ENCODE measurements at places on chromosomes 13 and 19.

DNA sequence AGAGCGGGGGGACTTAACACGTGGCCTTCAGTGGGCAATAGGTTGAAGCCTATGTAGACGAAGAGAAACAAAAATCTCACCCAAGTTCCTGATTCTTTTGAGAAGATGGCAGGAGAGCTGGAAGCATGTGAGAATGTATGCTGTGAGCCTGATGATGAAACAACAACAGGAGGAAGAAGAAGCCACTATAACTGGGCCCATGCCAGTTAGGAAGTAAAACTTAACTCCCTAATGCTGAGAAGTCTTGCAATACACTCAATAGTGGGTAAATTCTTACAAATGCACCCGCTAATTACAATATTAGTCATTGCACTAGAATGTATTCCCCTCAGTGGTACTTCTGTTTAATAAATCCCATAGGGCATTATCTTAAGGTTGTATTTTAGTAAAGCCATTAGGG is 9.1 kb downstream of the PCDH17 start:
- DNase-seq = no peak

- no peak for DNase-seq
Measured at GRCh38 chr13:87678372-87678752, 7.2 kb downstream of the SLITRK5 start.

- no peak for DNase-seq
Measured at GRCh38 chr13:113595131-113595530, 10.6 kb downstream of the TFDP1 start.

DNA sequence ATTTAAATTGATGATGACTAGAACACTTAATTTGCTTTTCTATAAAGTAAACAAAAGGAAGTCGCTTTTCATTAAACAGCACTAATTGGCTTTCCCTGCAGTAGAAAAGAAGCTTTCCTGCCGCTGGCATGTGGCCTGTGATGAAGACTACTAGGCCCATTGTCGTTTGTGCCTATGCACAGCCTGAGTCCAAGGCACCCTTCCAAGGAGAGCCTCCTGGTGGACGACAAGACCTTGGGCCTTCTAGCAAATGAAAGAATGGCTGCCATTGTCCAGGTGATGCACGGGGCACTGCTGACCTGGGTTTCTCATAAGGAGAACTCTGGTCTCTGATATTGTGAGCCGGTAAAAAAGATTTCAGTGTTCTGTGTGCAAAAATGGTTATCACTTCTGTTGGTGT is 233.0 kb downstream of the COL4A1 start:
- DNase-seq = no peak

DNA sequence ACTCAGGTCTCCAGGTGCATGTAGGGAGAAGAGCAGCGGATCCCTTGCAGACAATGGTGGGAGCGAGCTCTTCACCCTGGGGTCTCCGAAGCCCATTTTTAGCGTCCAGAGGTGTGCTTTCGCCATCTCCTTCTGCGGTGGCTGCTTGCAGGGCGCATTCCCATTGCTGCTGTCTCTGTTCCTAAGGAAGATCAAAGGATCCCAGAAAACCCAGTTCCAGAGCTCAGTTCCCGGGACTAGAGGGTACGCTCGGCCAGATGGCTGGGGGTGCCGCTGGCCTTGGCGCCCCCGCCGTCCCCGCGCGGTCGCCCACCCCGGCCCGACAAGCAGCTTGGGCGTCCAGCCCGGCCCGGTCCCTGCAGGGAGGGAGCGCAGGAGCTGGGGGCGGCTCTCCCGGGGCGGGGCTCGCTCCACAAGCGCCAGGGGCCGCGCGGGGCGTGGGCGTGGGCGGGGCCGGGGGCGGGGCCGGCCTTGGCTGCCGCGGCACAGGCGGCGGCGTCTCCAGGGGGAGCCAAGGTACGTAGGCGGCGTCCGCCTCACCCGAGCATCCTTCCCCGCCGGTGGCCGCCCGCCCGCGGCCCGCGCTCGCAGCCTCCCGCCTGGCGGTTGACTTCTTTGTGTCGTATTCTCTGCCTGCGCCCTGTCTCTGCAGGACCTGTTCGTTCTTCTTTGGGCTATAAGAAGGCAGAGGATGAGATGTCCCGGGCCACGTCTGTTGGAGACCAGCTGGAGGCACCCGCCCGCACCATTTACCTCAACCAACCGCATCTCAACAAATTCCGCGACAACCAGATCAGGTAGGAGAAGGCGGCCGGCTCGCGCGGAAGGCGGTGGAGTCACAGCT is 96.8 kb downstream of the ATP8A2 start:
- no peak for DNase-seq

GRCh38 chr13:47397739-47398138 is 500.9 kb upstream of the HTR2A start:
- DNase-seq = no peak

GRCh38 chr19:50261446-50261970 is 58.1 kb downstream of the MYH14 start:
- DNase-seq = no peak

- no peak for DNase-seq
Measured at GRCh38 chr13:31029102-31029501, 96.6 kb downstream of the TEX26 start.

- DNase-seq = no peak
Measured at GRCh38 chr13:107941345-107942029, 273.8 kb downstream of the LIG4 start.

- no peak for DNase-seq
Measured at GRCh38 chr19:38228005-38228377, 4.0 kb upstream of the DPF1 start.

DNA sequence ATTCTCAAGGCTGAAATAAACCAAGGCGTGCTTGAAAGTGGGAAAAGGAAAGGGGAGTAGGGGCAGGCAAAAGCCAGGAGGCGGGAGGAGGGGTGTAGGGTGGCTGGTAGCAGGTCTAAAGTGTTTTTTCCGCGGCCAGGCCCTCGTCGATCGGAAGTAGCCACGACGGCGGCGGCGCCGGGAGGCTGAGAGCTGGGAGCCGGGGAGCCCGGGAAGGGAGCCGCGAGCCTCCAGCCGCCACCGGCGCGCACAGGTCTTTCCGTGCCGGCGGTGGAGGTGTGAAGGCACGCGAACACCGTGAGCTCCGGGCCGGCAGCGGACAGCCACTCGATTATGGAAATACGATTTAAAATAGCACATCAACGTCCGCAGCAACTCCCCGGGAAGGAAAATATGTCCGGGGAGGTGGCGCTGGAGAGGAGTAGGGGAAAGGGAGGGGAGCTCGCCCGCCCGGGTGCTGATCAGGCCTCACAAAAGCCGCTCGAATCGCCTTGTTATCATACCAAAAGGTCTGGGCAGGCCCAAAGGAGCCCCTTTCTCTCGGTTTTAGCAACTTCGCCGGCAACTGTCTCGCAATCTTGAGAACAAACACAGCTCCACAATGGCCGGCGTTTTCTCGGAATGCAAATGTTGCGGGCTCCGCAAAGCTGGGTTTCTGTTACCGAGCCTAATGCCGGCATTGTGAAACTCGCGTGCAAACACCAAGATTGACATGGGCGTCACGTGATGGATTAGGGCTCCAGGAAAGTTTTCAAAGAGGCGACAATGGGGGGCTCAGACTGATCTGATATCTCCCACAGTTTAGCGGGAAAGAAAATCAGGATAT is 2.9 kb upstream of the PCDH8 start:
- DNase-seq = no peak

GRCh38 chr13:61253105-61253877 is 162.4 kb downstream of the PCDH20 start:
- no peak for DNase-seq

DNA sequence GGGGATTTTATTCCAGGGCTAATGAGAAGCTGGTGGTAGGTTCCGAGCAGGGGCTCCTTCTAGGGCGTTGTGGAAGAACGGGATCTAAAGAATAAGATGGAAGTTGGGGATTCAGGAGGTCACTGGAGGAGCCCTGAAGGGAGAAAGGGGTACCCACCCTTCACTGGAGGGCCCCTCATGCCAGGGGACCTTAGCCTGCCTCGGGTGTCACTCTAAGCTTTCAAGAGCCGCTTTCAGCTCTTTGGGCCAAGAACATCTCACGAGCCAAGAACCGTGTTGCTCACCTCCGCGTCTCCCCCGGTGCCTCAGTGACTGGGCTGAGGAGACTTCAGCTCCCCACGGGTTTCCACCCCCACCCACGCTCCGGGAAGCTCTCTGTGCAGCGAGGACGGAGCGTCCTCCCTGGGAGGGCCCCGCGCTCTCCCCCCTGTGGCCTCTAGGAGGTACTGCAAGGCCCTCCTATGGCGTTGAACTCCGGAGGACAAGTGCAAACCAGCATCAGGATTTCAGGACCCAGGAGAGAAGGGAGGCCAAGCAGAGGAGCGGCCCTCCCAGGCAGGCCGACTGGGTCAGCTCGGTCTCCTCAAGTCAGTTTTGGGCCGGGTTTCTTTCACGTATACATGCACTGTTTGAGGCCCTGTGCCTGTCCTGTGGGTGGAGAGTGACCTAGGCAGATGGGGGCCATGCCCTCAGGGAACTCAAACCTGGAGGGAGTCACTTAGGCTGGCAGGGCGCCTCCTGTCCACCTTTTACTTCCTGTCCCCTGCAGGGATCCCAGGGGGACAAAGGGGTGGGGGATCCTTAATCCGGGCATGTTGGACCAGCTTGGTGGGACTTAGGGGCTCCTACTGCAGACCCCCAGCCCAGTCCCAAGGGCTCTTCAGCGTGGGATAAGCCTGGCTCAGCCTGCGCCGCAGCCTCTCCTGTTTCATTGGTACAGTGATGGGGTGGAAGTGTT is 5.1 kb upstream of the KRTDAP start:
- peak; percentile 46 for DNase-seq

GRCh38 chr19:7699417-7700401 is 2.2 kb downstream of the FCER2 start:
- DNase-seq = no peak

GRCh38 chr19:17001603-17002183 is 24.9 kb downstream of the CPAMD8 start:
- DNase-seq = no peak

DNA sequence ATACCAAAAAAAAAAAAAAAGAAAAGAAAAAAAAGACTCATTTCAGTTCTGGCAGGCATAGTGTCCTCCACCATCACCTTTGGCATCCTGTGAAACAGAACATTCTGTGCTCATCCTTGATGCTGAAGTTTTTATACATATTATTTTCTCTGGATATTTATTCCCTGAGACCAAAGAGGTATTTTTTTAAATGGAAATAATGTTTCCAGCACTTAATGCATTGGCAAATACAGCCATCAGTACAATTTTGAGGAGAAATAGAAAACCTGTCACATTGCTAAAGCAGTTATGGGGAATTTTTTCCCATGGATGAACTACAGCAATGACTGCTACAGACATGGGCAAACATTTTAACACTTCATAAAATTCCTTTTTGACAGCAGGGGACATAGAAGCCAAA is 312.4 kb downstream of the DNAJC15 start:
- DNase-seq = no peak

GRCh38 chr19:12639901-12640613 is 26.5 kb downstream of the MAN2B1 start:
- peak; percentile 60 for DNase-seq

DNA sequence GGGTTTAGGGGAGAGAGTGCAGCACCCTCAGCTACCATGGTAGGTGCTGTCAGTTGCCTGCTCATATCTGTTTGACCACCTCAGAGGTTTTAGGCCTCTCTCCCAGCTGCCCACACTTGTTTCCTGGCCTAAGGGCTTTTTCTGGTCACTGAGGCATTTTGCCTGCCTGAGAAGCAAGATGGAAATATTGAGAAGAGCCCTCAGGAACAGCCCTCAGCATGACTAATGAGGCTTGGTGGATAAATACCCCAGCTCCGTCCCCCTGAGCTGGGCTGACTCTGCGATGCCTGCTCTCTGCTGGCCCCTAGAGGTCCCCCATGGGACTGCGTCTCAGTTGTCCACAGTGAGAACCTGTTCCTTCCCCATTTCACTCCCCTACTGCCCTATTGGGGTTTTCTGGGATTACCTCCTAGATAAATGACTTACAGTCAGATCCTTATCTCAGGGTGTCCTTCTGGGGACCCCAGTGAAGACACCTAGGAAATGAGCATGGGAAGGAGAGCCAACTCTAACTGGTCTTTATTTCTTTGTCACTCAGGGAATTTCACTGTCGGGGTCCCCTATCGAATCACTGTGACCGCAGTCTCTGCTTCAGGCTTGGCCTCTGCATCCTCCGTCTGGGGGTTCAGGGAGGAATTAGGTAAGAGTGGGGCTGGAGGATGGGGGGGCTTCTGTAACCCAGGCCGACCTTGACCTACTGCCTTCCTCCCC is 13.3 kb downstream of the PALM3 start:
- no peak for DNase-seq

DNA sequence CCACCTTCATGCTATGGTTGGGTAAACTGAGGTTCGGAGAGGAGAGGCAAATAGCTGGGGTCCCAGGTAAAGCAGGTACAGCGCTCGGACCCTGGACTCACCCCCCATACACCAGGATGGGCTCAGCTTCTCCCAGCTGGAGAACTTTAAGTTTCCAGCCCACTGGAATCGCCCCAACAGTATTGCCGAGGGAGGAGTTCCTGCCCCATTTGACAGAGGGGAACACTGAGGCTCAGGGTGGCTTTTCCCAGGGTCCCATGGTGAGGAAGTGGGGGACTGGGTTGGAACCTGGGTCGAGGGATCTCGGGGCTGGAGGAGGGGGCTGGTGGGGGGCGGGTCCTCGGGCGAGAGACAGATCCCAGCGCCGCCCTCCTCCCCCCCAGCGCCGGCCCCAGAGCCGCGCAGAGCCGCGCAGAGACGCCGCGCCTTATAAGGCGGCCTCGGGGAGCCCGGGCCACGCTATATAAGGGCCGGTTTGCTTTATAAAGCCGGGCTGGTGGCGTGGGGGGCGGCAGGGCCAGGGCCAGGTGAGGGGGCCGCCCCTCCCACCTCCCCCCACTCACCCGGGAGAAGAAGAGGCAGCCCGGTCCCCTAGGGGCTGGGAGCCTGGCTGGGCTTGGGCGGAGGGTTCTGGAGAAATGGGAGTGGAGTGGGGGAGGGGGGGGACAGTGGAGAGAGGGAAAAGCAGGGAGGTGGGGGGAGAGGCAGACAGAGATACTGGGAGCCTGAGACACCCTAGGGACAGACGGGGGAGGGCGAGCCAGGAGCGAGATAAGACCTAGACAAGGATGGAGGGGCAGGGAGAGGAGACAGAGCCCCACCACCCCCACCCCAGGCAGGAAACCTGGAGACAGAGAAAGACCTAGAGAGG is 1.1 kb downstream of the CNN1 start:
- no peak for DNase-seq

DNA sequence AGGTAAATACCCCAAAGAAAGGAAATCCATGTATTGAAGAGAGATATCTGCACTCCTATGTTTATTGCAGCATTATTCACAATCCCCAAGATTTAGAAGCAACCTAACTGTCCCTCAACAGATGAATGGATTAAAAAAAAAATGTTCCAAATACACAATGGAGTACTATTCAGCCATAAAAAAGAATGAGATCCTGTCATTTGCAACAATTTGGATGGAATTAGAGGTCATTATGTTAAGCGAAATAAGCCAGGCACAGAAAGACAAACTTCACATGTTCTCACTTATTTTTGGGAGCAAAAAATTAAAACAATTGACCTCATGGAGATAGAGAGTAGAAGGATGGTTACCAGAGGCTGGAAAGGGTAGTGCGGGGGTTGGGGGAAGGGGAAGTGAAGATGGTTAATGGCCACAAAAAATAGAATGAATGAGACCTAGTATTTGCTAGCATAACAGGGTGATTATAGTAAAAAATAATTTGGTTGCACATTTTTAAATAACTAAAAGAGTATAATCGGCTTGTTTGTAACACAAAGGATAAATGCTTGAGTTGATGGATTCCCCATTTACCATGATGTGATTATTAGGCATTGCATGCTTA is 9.7 kb upstream of the ZNF709 start:
- DNase-seq = no peak

- DNase-seq = no peak
Measured at GRCh38 chr19:45347570-45348366, 7.2 kb downstream of the KLC3 start.

GRCh38 chr13:110408286-110408685 is 101.2 kb downstream of the COL4A2 start:
- no peak for DNase-seq

- DNase-seq = no peak
Measured at GRCh38 chr19:5143471-5144411, 174.8 kb downstream of the KDM4B start.

Data from foreskin melanocyte (primary cell).